ENCODE measurements at places on chromosomes 4 and X. TPM values are rescaled to one million over a fixed set of nuclear protein-coding genes. Genes with fewer than 3 reads are reported as not detected.

The CLDN34 gene
- not detected for total RNA-seq

The CT45A3 gene
- 0.15 TPM for total RNA-seq

The XK gene
- total RNA-seq, result 0.39 TPM

The CACNA1F gene
- total RNA-seq, result not detected

The ZDHHC15 gene
- not detected for total RNA-seq

The CTSO gene
- 1.3 TPM for total RNA-seq

The TLR2 gene
- 0.08 TPM for total RNA-seq

The FRMPD4 gene
- 0.08 TPM for total RNA-seq

The TMEM255A gene
- total RNA-seq, result 0.11 TPM

The MAGEB1 gene
- total RNA-seq, result not detected

The HERC5 gene
- 3.5 TPM for total RNA-seq

The C4orf36 gene
- 2.5 TPM for total RNA-seq

The CABS1 gene
- total RNA-seq, result not detected

The NAT8L gene
- total RNA-seq, result 14.7 TPM

The SPOCK3 gene
- not detected for total RNA-seq

The SPON2 gene
- 0.20 TPM for total RNA-seq

The NALF2 gene
- total RNA-seq, result 5.5 TPM

The CYTL1 gene
- total RNA-seq, result not detected

The SSX2 gene
- not detected for total RNA-seq

The RHOXF2B gene
- not detected for total RNA-seq

The MAGED4B gene
- 14.3 TPM for total RNA-seq

The FREM3 gene
- not detected for total RNA-seq

The RRH gene
- total RNA-seq, result not detected

The FRAS1 gene
- total RNA-seq, result 1.5 TPM

The NAAA gene
- total RNA-seq, result 27.1 TPM

The OTC gene
- not detected for total RNA-seq

The RNF175 gene
- not detected for total RNA-seq

The DYNLT3 gene
- total RNA-seq, result 18.6 TPM

The SMIM31 gene
- total RNA-seq, result 0.07 TPM

The NXF2B gene
- not detected for total RNA-seq

The RHOH gene
- not detected for total RNA-seq

The VCX2 gene
- total RNA-seq, result not detected

The ARMCX2 gene
- total RNA-seq, result not detected

The LSM6 gene
- total RNA-seq, result 37.6 TPM

Measured in A549 treated with RU486 at 1 μM for 4 hours (cell line).